ENCODE measurements at places on chromosomes 7 and 10.
A peak's percentile ranks its signal among the peaks of the same experiment; 100 is the strongest.

DNA sequence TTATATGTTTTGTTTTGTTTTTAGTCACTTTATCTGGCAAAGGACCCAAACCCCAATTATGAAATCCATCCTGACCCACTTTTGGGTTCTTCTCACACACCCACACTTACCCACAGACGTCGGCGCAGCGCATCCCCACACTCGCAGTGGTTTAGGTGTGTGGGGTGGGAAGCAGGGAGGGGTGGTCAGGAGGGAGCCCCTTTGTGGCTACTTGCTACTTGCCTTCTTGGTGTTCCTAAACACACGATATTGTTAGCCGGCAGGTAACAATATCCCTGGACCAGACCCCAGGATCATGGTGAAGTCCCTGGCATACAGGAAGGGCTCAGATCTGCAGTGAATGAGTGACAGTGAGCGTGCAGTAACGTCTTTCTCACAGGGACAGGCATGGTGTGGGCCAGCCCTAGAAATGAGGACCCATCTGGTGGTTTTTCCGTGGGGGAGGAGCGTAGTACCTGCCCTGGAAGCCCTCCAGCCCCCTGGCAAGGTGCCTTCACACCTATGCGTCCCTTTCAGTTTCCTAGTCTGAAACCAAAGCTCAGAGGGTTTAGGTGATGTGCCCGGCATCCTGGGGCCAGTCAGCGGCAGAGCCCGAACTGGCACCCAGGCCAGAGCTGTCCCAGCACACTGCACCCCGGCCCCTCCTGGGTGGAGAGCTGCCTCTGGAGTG is 4.4 kb downstream of the SPOCK2 start:
- DNase-seq, result peak; percentile 57

DNA sequence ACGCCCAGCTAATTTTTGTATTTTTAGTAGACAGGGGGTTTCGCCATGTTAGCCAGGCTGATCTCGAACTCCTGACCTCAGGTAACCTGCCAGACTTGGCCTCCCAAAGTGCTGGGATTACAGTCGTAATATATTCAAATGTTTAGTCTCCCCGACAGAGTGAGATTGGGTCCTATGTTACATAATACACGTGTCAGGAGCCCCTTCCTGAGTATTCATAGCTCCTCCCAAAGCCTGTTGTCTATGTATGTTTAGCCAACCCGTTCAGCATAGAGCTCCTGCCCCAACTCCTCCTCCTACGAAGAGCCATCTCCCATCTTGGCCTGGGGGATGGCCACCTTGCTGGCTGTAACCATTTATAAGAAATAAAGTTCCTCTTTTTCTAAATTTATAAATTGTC is 2.7 kb upstream of the PPP2R2D start:
- no peak for DNase-seq

- DNase-seq, result no peak
Observed at GRCh38 chr10:7243873-7244272, 167.0 kb downstream of the SFMBT2 start.

- no peak for DNase-seq
Observed at GRCh38 chr10:116848032-116848943, 1.0 kb upstream of the ENO4 start.
